DMS53 (cell line): ENCODE measurements at places on chromosomes 1 and 21.

DNA sequence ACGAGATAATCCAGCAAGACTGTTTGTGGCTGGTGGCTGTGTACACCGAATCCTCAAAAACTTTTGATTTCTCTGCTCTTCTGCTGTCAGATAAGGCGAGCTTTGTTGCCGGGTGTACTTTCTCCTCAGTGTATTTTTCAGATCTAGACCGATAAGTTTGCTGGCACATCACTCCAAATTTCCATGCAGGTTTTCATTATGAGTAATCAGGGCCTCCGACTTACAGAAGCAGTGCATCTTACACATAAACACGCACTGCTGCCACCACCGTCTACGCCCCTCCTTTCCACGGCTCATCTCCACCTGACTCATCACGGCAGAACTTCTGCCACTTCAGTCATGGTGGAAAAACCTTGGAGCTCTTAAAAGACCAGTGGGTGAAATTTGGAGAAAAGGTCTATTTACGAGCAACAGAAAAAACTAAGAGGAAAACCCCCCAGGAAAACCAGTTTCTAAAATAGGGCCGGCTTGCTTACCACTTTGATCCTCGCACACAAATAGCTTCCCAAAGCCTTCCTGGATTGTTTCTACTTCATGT, 7.7 kb downstream of the ZBTB21 start:
- DNase-seq, result no peak

- no peak for DNase-seq
These were observed 31.2 kb upstream of the LAPTM5 start for GRCh38 chr1:30788580-30789387.

DNA sequence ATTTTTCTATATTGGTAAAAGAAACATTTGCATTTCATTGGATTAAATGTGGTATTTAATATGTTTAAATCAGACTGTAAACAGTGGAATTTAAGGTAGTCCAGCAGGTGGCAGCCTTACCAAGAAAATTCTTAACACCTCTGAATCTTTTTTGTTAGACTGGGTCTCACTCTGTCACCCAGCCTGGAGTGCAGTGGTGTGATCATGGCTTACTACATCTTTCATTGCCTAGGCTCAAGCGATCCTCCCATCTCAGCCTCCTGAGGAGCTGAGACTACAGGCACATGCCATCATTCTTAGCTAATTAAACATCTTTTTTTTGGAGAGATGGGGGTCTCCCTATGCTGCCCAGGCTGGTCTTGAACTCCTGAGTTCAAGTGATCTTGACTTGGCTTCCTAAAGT, 98.8 kb downstream of the RABGAP1L start:
- DNase-seq, result peak; percentile 76

GRCh38 chr1:228407106-228408040, 738 bp upstream of the TRIM11 start:
- DNase-seq, result no peak

DNA sequence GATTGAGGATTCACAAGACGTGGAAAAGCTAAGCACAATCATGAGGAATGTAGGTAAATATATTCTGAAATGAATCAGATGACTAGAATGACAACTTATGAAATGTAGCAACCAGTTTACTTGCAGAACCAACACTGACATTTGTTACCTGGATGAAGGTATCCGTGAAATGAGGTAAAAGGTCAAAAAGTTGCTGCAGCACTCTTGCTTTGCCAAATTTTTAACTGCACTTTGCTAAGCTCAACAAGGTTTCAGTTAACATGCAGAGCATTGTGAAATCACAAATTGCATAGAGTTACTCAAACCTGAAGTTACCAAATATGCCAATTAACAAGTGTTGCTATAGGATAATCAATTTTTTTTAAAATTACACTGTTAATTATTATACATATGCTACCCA, 1280.1 kb downstream of the KCNT2 start:
- DNase-seq, result no peak

- DNase-seq, result peak; percentile 15
These were observed 5.9 kb downstream of the KRTAP10-1 start for GRCh38 chr21:44533891-44534627.

DNA sequence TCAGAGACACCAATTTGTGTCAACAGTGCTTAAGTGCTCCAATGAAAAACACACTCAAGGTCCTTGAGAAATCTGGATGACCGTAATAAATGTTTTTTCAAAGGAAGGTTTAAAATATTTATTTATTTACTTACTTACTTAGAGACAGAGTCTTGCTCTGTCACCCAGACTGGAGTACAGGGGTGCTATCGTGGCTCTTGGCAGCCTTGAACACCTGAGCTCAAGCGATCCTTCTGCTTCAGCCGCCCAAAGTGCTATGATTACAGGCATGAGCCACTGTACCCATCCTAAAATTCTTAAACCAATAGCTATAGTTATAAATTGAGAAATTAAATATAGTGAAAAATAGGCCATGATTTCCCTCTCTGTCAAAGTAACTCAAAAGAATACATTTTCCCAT, 17.3 kb upstream of the ERICH3 start:
- peak; percentile 51 for DNase-seq

DNA sequence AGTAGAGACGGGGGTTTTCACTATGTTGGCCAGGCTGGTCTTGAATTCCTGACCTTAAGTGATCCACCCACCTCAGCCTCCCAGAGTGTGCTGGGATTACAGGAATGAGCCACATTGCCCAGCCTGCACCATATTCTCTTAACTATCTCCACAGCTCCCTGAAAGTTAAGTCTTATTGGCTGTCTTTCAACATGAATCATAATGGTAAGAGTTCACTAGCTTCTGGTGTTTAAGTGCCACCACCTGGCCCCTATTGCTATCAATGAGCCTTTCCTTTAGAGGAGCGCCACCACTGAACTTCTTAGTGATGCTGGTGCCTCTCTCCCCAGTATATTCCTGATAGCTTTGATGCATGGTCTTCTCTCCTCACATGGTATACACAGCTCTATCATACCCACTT, 15.7 kb downstream of the ZFYVE9 start:
- no peak for DNase-seq

GRCh38 chr1:224338150-224338838, 8.3 kb upstream of the NVL start:
- no peak for DNase-seq

GRCh38 chr1:67635055-67635809, 49.8 kb upstream of the GADD45A start:
- DNase-seq, result no peak

DNA sequence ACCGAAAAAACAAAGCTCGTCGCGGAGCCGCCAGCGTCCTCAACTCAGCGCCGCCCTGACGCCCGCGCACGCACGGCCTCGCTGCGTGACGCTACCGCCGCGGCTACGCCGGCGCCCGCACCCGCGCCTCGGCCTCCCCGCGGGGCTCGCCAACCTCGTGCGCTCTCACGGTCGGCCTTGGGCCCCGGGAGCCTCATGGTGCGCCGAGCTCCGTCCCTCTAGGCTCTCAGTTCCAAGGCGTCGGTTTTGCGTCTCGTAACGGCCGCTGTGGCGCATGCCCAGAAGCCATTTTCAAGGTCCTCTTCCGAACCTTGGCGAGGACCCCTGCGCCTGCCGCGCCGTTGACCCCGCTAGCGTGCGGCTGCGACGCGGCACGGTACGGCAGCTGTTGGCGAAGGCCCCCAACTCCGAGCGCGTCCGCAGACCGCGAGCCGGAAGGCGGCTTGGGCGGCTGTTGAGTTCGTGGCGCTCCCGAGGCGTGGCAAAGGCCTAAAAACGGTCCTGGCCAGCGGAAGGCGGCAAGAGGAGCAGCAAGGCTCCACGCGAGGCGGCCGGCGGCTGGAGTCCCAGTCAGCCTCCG, at the start of gene HENMT1:
Gene HENMT1, minus strand, starts transcription at position 64 of the 580 bp plus-strand sequence. CDS start 1,209 bp downstream, outside the sequence.
- DNase-seq, result peak; percentile 89

DNA sequence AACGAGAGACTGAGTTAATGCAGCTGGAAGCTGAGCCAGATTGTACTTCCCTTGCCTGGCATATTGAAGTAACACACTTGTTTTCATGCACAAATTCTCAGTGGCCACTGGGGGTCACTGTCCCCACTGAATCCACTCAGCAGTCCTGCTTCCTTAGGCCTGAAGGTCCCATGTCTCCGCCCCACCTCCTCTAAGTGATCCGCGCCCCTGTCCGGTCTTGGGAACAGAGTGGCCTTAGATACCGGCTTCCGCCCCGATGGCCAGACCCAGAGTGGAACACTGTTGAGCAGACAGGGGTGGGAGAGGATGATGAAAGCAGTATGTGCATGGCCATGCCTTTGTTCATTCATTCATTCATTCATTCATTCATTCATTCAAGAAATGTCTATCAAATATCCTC, 34.8 kb downstream of the CHAF1B start:
- peak; percentile 88 for DNase-seq

DNA sequence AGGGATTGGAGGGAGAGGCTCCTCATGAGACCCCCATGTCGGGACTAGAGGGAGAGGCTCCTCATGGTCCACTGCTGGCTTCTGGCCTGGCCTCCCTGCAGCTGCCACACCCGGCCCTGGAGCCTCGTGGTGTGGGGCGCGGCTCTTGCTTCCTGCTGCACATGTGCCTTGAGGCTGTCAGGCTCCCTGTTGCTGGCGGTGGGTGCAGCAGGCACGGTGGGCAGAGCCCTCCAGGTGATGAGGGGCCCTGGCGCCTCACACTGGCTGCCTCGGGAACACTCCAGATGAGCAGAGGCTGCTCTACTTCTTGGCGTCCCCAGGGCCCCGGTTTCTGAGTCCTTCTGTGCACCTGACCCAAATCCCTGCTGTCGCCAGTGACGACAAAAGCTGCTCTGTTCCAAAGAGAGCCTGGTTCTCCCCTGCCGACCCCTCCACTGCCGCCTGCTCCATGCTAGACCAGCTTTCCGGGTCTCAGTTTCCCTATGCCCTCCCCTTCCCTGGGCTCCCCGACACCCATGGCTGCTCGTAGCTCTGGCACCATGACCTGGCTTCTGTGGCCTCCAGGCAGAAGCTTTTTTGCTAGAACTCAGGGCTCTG, 9.7 kb upstream of the ATAD3B start:
- DNase-seq, result no peak

GRCh38 chr1:151825204-151825603, 6.4 kb downstream of the RORC start:
- DNase-seq, result no peak

DNA sequence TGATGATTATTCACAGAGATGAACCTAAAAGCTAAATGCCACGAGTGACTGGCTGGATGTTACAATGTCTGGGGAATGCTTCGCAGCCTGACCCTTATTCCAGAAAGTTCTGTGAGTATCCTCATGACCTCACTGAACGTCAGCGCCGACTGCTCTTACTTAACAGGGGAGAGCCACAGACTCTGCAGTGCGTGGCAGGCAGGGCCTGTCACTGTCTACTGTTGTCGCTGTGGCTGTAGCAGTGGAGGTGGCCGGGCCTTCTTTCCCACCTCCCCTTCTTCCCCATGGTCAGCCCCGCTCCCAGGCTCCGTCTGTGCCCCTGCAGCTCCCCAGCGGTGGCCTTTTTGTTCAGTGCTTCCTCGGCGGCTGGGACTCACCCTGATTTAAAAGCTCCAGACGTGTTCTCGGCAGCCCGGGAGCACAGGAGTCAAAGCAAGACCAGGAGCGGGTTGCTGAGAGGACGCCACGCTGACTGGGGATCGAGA, 52.2 kb upstream of the TARBP1 start:
- DNase-seq, result no peak

DNA sequence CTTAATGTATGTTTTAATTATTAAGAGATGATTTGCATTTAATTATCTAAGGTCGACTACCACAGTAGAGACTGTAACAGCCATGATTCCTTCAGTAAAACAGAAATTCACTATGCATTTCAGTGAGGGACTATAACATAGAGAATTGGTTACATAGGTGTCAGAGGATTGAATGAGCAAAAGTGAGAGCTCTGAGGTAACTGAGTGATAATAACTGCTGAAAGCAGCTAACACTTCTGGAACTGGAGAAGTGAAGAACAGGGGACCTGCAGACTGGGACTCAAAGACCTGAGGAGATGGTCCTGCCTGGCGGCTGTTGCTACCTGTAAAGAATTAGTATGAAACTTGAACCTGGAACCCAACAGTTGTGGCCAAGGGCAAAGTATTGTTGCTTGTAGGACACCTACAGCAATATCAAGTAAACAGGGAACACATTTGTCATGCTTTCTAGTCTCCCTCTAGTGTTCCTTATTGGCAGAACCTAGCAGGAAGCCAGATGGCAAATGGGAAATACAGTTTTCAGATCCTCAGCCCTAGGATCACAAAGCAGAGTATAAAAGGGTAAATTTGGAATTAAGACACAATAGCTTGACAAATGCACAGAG, 110.6 kb downstream of the HS2ST1 start:
- peak; percentile 83 for DNase-seq

DNA sequence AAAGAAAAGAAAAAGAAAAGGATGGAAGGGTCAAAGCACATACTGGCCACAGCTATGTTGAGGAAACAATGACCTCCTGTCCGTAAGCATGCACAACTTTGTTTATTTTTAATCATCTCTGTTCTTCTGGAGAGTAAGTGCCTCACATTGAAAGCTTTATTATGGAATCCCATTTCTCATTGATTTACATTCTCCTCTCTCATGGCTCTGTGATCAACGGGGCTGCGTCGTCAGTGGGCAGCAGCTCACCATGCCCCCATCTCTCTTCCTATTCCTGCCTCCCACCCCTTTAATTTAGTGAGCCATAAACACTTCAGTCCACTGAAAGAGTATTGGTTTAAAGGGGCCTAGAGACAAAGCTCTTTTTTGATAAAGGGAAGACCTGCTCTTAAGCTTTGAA, 98.9 kb downstream of the KAZN start:
- no peak for DNase-seq

GRCh38 chr1:109879881-109880525, 30.6 kb upstream of the CSF1 start:
- no peak for DNase-seq

DNA sequence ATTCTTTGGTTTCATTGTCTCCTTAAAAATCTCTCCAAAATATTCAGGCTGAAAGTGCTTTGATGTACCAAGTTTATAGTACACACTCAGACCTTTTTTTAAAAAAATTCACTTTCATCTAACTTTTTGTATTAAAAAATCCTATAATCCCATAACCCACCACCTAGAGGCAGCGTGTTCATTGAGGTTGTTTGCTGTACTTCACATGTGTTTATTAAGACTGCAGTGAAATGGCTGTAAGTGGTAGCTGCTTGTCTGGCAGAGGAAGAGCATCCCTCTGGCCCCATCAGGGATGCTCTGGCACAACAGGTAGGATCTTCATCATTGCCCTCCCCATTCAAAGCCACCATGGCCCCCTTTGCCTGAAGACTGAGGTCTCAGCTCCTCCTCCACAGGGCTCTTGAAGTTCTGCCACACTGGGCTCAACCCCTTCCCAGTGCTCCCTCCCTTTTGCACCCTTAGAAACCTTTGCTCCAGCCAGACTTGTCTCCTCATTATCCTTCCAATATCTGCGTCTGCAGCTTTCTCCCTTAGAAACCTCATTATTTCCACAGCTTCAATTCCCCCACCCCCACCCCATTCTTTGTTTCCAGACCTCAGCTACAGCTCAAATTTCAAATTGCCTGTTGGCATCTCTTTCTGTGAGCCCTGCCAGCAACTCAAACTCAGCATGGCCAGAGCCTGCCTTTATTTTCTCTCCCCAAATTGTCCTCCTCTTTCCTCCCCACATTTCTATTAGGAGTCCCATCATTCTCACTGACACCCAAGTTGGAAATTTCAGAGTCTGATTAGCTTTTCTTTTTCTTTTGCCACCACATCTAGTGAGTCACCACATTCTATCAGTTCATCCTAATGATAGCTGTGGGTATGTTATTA, 369.6 kb upstream of the USP24 start:
- peak; percentile 56 for DNase-seq

GRCh38 chr1:18943162-18943561, 13.3 kb downstream of the IFFO2 start:
- no peak for DNase-seq
